Fibroblast of the conjunctiva (primary cell): ENCODE measurements at places on chromosomes 3 and 15.
A peak's percentile ranks its signal among the peaks of the same experiment; 100 is the strongest.

DNA sequence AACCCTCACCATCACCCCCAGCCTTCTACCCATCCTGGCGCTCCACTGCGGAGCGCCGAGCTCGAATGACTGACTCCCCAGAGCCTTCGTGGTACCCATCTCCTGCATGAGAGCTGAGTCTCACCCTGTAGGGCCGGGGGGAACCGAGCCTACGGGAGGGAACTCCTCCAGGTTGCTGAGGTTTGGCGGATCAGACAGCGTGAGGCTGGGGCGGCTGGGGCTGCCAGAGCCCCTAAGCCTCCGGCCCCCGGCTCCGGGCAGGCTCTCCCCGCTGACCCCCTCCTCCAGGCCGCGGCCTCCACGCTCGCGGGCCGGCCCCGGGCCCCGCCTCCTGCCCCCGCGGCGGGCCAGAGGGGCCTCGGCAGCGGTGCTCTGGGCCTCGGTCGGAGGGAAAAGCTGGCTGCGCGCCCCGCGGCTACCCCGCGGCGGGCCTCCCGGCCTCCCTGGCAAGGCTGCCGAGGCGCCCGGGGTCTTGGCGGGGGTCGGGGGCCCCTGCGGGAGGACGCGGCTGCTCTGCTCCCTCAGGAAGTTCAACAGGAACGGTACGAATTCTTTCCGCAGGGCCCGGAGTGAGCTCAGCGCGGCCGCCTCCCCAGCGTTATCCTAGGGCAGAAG is 643 bp downstream of the CDAN1 start:
- DNase-seq = no peak

DNA sequence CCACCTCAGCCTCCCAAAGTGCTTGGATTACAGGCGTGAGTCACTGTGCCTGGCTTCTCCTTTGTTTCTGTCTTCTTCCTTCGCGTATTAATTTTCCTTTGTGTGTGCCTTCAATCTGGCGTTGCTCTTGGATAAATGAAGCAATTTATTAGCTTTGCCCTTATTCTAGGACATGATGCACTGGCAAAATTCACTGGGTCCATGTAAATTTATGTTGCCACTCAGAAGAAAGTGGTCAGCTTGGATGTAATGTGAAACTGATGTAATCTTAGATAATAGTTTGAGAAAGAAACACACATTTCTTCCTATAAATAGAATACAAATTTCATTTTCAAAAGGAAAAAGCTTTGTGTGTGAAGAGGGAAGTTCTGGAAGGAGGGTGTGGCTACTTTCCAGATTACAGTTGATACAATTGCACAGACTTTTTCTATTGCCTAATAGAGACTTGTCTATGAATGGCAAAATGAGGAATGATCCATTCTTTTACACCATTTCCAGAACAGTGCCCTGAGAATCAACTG is 23.3 kb upstream of the ATP1B3 start:
- DNase-seq = no peak

DNA sequence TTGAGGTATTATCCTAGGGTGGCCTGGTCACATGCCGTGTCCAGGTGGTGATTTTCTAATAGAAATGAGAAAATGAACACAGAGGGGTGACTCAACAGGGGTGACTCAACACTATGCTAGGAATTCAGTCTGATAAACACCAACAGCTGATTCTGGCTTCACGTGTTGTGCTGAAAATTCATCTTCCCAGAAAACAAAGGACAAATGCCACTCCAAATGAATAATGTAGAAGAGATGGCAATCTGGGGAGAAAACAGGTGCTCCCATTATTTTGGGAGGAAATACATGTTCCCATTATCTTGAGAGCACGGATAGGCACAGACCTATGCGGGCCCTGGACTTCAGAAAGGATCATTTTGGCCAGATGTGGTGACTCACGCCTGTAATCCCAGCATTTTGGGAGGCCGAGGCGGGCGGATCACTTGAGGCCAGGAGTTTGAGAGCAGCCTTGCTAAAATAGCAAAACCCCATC is 101.2 kb upstream of the MEX3B start:
- DNase-seq = no peak

DNA sequence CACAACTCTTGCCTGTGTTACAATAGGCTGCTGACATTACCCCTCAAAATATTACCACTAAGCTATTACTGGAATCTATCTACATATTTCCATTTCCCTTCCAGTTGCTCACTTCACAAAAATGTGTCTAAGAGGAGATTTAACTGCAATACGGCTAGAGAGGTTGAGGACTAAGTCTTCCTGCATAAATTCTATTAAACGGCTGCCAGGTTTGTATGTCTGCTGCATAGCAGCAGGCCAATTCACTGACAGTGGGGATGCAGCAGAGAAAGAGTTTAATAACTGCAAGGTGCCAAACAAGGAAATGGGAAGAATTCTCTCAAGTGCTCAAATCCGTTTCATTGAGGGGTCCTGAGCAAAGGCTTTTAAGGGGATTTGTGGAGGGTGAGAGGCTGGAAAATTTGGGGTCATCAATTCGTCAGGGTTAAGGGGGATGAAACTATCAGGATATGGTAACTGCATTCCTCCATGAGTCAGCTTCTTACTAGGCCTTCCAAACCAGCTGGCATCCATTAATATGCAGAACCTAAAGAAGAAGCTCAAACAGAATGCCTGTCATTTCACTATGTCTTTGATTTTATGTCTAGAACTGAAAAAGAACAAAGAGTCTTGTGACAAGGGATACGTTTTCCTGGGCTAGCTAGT is 675.6 kb downstream of the TBL1XR1 start:
- DNase-seq = peak; percentile 39

GRCh38 chr3:60956729-60957128 is 294.5 kb downstream of the FHIT start:
- DNase-seq = no peak

- no peak for DNase-seq
Observed at GRCh38 chr3:66638717-66639116, 137.9 kb upstream of the LRIG1 start.

DNA sequence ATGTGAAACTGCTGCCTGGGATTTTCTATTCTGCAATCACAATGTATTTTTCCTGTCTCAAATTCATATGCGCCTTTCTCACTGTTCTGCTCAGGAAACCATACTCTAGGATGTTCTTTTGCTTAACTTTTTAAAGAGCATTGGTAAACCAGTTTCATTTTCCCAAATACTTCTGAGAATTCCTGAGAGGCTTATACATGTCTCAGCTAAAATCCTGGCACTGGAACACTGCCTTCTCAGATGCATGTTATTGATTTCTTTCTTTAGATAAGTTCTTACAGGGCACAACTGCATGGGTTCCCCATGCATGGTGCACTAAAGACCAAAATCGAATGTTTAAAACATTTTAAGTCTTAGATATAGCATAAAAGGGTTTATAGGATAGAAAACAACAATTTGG is 178.3 kb upstream of the PLSCR5 start:
- no peak for DNase-seq
